Activated CD4-positive, alpha-beta memory T cell treated with anti-CD3 and anti-CD28 coated beads, Interleukin-2, amount 10 ng/mL, durations not matched to agents 7 days and 5 days (primary cell): ENCODE measurements at places on chromosomes 1 and 21. TPM values are rescaled to one million over a fixed set of nuclear protein-coding genes. Genes with fewer than 3 reads are reported as not detected.

- DNase-seq: peak; percentile 39
These were observed 3.1 kb upstream of the ARHGEF2 start for GRCh38 chr1:155981266-155982088.

The INTS7 gene
- 28.8 TPM for total RNA-seq

- no peak for DNase-seq
These were observed 487.6 kb upstream of the CAMK1G start for GRCh38 chr1:209095627-209096595.

The AUNIP gene
- 5.2 TPM for total RNA-seq

The GSTM5 gene
- total RNA-seq: not detected
